ENCODE measurements at places on chromosomes 13 and 19. TPM values are rescaled to one million over a fixed set of nuclear protein-coding genes. Genes with fewer than 3 reads are reported as not detected.

- DNase-seq = no peak
Observed at GRCh38 chr13:21395953-21396352, 63.1 kb downstream of the ZDHHC20 start.

DNA sequence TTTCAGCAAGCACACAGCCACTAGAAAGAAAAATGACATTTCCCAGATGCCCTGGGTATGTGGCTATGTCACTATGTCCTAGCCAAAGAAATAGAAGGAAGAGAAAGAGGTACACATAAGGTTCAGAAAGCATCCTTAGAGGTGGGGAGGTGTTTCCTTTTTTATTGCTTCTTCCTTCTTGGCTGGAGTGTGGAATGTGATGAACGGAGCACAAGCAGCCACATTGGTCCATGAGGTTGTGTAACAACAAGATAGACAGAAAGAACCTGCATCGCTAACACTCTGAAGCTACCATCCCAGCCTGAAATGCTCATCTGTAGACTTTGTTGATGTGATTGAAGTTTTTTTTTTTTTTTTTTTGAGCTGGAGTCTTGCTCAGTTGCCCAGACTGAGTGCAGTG lies 6.7 kb downstream of the SLC25A23 start:
- DNase-seq = no peak

The SERPINE3 gene
- 0.41 TPM for total RNA-seq

GRCh38 chr19:51701468-51702100 lies 8.5 kb downstream of the SPACA6 start:
- peak; percentile 6 for DNase-seq

The C1QTNF9B gene
- 0.41 TPM for total RNA-seq

The SLC7A10 gene
- total RNA-seq = 0.41 TPM

DNA sequence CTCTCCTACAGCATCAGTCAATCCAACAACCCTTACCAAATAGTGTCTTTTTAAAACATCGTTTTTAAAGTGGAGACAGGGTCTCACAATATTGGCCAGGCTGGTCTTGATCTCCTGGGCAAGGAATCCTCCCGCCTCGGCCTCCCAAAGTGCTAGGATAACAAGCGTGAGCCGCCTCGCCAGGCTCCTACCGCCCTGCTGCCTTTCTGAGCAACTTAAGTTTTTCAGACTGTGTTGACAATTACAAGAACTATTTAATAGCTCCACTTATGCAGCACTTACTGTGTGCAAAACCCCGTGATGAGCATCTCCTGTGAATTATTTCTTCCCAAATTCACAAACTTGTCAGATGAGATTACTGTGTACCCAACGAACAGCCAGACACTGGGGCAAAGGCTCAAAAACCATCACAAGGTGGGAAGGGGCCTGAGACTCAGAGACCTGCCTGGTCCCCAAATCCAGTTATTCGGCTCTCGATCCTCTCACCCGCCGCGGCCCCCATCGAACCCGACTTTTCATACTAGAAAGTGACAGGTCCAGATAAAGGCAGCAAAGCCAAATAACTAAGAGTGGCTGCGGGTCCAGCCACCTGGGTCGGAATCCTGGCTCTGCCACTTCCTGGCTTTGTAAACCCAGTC lies 581 bp downstream of the RPL18 start:
- DNase-seq = no peak

GRCh38 chr19:6333439-6333838 lies at the start of gene ACER1:
ACER1 (minus strand) TSS chr19:6333612; CDS start chr19:6333551, 61 bp downstream.
- DNase-seq = no peak

DNA sequence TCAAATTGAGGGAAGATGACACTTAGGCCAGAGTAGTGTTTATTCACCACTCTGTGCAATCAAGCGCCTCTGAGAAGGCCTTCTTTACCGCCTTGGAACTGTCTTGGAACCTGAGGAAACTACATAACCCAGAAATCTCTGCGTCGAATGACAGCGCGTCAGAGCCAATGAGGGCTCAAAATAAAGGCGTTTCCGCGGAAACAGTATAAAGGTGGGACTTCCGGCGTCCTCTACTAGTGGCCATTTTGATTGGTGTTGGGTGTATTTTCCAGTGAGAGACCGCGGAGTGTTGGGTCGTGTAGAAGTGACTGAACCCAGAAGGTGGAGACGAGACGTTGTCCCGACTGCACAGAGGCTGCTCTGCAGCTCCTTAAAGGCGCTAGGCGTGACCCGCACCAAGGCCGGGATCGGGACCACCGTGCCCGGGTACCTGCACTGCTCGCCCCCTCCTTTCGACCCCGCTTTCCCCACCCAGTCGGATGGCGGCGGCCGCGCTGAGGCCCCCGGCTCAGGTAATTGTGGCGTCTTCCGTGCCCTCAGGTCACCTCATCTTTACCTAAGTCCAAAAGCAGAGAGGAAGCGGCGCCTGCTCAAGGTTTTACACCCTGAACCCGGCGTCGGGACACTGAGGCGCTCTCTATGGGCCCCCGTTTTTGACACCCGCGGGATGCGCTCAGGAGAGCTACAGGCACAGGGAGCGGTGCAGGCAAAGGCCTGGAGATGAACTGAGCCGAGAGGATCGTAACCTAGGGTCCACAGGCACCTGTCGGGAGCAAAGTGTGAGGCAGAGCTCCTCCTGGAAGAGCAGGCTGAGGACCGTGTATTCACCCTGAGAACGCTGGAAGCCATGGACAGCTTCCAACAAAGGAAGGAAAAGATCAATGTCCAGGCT lies at the start of gene ZNF776:
Gene ZNF776 (plus strand): TSS at position 236 of the 892 bp plus-strand sequence. CDS start 244 bp downstream, at position 480.
- DNase-seq = peak; percentile 92

DNA sequence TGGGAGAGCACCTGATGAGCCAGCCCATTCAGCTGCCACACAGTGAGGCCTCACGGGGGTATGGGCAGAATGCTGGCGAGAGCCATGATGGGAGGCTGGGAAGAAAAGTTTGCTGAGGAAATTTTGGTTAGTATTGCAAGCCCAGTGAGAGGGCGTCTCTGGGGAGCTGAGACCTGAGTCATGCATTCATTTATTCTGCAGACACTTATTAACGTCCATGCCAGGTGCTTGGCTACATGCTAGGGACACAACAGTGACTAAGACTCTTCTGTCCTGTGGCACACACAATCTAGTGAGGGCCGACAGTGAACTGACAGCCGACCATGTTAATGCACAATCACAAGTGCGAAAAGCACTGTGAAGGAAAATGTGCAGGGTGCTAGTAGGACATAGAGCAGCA lies 27.2 kb downstream of the WDR62 start:
- no peak for DNase-seq

The KCNC3 gene
- 1.2 TPM for total RNA-seq

DNA sequence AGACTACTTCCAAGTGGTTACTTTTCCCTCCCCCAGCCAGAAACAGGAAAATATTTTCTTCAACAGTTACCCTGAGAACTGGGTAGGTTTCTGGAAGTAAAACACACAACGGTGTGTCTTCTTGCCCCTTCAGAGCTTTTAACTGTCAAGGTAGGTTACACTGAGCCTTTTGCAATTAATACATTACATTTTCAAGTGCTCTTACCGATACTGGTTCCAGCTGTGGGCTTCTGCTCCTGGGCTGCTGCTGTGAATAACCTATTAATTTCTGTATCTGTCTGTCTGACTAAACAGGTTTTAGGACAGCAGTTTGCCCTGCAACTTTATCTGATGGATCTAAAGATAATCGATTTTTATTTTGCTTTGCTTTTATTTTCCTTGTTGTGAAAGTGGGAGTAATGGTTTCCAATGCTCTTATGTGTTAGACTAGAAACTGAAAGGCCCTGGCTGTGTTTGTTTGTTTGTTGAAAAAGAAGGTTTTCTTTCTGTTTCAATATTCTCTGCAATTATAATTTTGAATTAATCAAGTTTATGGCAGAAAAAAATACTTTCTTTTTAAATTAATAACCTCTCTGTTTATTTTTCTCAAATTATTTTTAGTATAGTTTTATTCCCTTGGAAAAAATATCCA lies 196.7 kb upstream of the SLITRK6 start:
- DNase-seq = no peak

The KLHL1 gene
- 70.9 TPM for total RNA-seq

- DNase-seq = no peak
Observed at GRCh38 chr13:37148501-37148900, 43.0 kb upstream of the CSNK1A1L start.

The IGFL3 gene
- not detected for total RNA-seq

DNA sequence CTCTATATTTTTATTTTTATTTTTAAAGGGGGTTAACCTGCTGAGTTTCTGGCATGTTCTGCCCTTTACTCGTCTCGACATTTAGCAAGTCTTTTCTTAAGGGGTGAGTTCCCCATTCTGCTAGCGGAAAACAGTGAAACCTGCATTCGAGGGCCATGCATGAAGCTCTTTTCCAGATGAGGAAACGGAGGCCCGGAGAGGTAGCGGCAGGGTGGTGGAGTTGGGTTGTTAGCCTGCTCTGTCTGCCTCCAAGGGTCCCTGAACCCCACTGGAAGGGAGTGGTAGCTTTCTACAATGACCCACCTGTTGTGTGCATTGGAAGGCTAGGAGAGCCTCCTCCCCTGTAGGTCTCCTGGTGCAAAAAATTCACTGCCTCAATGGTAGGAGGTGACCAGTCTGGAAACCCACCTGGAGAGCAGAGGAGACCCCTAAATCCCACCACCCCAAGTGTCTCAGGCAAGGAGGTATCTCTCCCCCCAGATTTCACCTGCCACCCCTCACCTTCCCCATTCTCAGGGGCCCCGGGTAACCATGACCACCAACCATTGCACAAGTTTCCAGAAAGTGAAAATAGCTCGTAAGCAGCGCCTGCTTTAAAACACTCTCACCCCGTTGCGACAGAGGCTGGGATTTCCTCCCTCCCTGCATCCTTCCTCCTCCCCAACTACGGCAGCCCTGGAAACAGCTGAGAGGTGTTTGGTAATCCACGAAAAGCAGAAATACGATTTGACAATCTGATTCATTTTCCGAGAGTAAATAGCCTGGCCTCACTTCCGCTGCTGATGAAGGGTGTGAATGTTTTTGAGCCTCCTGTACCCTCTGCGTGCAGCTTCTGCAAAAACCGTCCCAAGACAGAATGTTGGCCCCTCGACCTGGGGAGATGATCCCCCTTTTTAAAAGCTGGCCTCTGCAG lies 3.5 kb downstream of the KLF2 start:
- DNase-seq = no peak

DNA sequence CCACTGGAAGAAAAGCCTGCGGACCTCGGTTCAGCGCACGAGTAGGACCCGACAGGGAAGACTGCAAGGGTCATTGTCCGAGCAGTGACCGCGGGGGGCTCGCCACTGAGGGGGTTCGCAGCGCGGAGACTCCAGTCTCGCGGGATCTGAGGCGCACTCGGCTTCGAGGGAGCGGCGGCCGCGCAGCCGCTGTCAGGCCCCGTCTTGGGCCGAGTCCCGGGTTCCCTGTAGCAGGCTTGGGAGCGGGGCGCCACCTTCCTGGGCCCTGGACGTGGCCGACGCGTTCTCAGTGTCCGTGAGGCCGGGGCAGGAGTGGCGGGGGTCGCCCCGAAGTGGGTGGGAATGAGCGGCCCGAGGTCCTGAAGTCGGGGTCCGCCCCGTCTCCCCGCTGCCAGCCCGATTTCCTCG lies 474 bp upstream of the FAM174C start:
- DNase-seq = no peak

- no peak for DNase-seq
Observed at GRCh38 chr19:1093811-1094553, 1.2 kb downstream of the POLR2E start.

The PALM3 gene
- 3.3 TPM for total RNA-seq
